ENCODE measurements at places on chromosomes 2 and 18.

- no peak for DNase-seq
Observed at GRCh38 chr2:172931256-172931894, 144.3 kb upstream of the MAP3K20 start.

- no peak for DNase-seq
Observed at GRCh38 chr2:26573241-26573925, 67.8 kb downstream of the CIB4 start.

- no peak for DNase-seq
Observed at GRCh38 chr2:30947686-30948085, 140.4 kb upstream of the CAPN13 start.

- no peak for DNase-seq
Observed at GRCh38 chr2:86050301-86050700, 55.4 kb downstream of the POLR1A start.

GRCh38 chr2:19702267-19702666 is 199.5 kb downstream of the TTC32 start:
- no peak for DNase-seq

- DNase-seq: no peak
Observed at GRCh38 chr2:64228918-64229317, 84.7 kb upstream of the PELI1 start.

Data from stimulated activated naive CD4-positive, alpha-beta T cell (primary cell).